ENCODE measurements at places on chromosomes 11 and 22.

DNA sequence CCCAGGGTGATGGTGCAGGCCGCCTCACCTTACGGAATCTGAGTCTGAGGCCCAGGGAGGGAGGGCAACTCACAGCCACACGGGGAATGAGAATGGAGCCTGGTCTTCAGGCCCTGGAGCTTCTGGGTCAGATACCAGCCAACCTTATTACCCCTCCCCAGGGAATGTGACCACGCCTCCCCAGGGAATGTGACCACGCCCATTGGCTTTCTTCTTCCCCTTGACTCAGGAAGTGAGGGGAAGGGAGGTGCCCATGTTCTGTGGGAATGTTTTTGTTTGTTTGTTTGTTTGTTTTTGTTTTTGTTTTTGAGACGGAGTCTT, 57.5 kb upstream of the RBFOX2 start:
- DNase-seq: no peak

DNA sequence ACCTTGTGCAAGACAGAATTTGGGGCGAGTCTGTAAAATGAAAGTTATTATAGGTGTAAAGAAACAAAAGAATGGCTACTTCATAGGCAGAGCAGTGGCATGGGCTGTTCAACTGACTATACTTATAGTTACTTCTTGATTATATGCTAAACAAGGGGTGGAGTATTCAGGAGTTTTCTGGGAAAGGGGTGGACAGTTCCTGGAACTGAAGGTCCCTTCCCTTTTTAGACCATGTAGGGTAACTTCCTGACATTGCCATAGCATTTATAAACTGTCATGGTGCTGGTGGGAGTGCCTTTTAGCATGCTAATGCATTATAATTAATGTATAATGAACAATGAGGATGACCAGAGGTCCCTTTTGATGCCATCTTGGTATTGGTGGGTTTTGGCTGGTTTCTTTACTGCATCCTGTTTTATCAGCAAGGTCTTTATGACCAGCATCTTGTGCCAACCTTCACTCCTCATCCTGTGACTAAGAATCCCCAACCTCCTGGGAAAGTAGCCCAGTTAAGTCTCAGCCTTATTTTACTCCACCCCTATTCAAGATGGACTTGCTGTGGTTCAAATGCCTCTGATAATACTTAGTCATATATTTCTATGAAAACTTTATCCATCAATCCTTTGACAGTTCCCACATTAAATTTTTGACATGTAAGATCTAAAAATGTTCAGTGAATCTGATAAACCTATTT, 118.6 kb downstream of the ARHGAP42 start:
- peak; percentile 37 for DNase-seq

- DNase-seq: no peak
These were observed at the start of gene GNAZ for GRCh38 chr22:23070418-23071229. Gene GNAZ, plus strand, starts transcription at chr22:23070519. Its CDS starts 25,177 bp downstream, at chr22:23095696.

GRCh38 chr11:74929431-74930363, 19.2 kb downstream of the XRRA1 start:
- DNase-seq: peak; percentile 95

DNA sequence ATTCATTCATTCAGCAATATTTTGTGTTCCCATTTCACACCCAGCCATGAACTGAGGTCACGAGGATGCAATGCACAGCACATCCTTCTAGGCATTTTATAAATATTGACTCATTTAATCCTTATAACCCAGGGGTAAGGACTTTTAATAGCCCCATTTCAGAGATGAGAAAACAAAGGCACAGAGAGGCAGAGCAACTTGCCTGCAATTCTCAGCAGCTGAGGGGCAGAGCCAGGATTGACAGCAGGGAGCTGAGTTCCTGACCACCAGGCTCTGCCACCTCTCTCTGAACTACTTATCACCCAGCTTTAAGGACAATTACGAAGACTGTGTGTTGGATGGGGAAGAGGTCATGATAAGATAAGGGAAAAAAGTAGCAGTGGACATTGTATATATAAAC, 12.8 kb upstream of the FGF3 start:
- DNase-seq: no peak

GRCh38 chr11:63532799-63533475, 3.7 kb upstream of the PLAAT4 start:
- DNase-seq: no peak

GRCh38 chr22:48366591-48366990, 1461.1 kb downstream of the BRD1 start:
- DNase-seq: no peak

DNA sequence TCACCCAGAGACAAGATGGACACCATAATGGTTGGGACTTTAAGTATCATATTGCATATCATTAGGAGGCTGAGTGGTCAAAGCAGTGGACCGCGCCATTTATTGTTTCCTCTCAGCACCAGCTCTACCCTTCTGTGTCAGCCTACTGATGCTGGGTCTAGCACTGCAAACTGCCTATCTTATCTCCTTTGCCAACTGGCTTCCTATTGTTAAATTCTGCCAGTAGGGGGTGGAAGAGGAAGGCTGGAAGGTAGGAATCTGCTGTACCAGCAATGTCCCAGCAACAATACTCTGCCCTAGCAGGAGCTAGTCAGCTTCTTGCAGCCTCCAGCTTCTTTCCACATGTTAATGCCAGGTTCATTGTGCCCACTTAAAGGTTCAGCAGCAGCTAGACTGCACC, 367.1 kb upstream of the PDGFD start:
- DNase-seq: no peak
